Fibroblast of skin of left quadriceps (primary cell): ENCODE measurements at places on chromosomes 2 and 18.

GRCh38 chr2:163775304-163775703 lies 39.5 kb upstream of the FIGN start:
- no peak for DNase-seq

DNA sequence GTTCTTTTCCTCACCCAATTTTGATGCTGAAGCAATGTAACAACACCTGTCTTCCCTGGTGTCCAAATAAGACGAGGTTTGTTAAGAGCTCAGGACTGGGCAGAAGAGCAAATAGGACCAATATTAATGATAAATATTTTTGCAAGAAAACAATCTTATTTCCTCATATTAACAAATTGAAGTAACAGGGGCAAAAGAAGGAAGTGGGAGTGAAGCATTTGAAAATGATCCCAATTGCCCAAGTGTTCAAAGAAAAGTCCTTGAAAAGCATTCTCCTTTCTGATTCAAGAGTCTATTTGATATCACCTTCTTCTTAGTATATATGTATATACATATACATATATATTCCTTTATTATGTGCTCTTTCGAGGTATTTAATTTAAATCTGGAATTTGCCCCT lies 418.8 kb downstream of the ARHGAP15 start:
- DNase-seq: no peak

- DNase-seq: no peak
These were observed 422.1 kb upstream of the SETBP1 start for GRCh38 chr18:44258576-44258975.

GRCh38 chr2:231655894-231656293 lies 52.4 kb upstream of the PTMA start:
- no peak for DNase-seq

DNA sequence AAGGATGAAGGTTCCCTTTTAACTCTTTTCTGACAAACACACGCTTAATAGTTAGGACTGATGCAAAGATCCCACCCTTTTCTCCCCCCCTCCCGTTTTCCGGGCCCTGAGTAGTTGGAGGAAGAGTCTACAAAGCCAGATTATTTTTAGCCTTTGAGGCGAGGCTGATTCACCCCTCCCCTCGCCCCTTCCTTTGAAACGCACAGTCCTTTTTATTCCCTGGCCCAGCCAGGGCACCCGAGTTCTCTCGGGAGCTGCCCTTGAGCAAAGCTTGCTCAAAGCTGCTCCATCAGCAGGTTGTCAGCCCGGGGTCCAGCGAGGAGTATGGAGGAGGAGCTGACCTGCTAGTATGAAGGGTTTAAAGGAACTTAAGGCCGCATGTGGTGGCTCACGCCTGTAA lies 47.1 kb upstream of the SPRED2 start:
- no peak for DNase-seq

- DNase-seq: no peak
These were observed 605 bp downstream of the REV1 start for GRCh38 chr2:99489063-99489760.

GRCh38 chr18:67411116-67411515 lies 105.4 kb downstream of the DSEL start:
- DNase-seq: no peak

- DNase-seq: no peak
These were observed 626.8 kb upstream of the ZEB2 start for GRCh38 chr2:145146691-145147090.

GRCh38 chr18:21179590-21180220 lies 62.3 kb upstream of the GREB1L start:
- peak; percentile 49 for DNase-seq

DNA sequence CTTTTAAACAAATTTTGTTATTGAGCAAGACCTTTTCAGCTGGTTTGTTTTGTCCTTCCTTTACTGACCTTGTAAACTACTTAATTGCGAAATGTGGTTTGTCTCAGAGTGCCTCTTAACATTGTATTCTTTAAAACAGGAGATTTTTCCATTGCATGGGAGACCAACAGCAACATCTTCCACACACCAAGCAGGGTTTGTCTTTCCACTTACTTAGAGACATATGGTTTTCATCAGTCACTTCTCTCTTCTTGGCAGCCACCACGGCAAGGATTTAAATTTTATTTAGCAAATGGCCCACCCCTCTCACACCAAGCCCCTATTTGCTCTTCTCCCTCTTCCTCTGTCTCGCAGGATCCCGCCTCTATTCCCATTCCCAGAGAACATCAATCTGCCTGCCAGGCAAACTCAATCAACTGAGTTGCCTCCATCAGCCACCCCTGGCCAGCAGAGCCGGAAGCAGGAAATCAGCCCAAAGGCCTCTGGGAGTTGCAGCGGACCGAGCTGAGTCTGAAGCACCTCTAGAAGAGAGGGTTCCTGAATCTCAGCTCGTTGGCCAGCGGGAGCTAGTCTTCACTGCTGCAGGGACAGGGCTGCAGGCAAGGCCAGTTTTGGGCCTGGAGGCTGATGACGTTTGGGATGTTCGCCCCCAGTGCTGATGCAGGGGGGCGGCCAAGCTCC lies 11.3 kb upstream of the CIB4 start:
- DNase-seq: peak; percentile 7

DNA sequence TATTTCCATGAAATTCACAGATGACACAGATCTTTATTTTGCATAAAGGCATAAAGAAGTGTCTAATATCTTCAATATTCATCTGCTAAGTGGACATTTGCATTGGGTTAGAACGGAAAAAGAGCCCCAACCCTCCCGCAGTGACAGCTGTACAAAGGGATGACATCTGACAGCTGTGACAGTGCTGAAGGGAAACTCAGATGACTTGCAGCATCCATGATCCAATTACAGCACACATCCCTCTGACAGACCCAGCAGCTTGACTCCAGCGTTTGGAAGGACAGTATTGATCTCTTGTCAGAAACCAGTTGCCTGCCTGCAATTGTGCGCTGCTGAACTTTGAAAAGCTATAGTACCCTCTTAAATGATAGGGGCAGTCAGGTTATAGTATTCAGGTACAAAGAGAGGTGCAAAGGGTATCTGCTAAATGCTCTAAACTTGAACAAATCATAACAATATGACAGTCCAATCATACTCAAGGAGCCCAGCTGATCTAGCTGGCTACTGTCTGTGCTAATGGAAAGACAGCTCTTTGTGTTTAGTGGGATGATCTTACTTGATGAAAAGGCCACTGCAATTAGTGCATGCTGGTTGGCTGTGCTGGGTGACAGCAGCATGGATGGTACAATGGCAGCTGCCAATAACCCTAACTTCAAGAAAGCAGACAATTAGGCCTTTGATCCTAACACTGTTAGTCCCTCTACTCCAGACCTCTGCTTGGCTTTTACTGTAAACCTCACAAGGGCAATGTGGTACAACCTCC lies 599.2 kb downstream of the NR4A2 start:
- DNase-seq: no peak

DNA sequence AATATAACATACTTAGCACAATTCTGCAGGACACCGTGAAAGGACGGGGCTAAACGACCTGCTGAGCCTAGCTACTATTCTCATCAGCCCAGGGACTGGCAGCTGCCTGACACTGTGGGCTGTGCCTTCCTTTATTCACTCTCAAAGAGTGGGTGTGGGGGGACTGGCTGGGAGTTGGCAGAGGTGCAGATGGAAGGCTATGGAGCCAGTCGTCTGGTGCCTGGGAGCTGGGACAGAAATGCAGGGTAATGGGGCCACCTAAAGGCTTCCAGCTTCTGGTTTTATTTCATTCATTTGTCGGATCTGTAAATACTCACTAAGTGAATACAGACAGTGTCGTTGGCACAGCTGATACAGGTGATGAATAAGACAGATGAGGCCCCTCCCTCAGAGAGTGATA lies 56.0 kb upstream of the NFU1 start:
- no peak for DNase-seq

DNA sequence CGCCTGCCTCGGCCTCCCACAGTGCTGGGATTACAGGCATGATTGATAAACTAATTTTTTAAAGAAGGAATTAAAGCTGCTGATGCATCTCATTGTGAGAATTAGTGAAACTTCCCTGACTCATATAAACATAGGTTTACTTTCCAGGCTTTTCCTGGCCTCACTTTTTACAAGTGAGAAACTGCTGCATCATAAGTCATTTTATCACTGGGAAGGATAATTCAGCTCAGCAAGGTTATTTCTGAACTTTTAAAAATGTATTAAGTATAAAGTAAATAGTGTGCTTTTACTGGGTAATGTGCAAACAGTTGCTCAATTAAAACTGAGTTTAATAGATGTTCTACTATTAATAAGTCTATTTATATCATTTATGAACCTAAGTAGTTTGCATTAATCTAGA lies 1130.3 kb upstream of the CDH2 start:
- no peak for DNase-seq
